ENCODE measurements at places on chromosomes 4 and X.
A peak's percentile ranks its signal among the peaks of the same experiment; 100 is the strongest.

DNA sequence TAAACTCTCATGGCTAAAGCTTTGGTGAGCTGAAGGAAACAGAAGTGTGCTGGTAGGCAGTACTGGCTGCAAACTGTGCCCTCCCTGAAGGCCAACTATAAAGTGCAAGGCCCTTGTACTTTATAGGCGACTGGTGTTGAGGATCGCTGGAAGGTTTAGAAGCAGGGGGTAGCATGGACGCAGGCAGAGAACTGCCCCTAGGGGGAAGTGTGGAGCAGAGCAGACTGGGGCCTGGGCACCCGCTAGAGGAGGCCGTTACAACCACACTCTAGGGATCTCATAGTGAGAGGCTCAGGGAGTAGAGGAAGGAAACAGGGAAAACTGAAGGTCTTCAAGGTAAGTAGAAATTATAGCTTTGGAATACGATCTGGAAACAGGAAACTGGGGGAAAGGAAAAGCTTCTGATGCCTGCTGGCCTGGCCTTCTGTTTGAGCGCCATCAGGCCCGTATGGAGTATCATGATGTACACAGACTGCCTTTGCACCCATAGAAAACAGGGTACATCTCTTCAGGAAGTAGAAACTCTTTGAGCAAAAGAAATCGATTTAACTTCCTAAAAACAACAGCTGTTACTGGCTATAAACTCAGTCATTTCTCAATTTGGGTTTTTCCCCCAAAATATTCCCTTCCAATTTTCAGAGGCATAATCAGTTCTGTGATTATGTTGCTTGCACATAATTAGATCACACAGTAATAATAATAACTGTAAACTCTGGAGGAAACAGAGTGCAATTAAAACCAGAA lies 23.9 kb upstream of the TMSB4X start:
- no peak for DNase-seq

- no peak for DNase-seq
Observed at GRCh38 chrX:9308426-9308825, 156.4 kb upstream of the TBL1X start.

- DNase-seq = no peak
Observed at GRCh38 chr4:3286335-3287175, 6.3 kb upstream of the RGS12 start.

DNA sequence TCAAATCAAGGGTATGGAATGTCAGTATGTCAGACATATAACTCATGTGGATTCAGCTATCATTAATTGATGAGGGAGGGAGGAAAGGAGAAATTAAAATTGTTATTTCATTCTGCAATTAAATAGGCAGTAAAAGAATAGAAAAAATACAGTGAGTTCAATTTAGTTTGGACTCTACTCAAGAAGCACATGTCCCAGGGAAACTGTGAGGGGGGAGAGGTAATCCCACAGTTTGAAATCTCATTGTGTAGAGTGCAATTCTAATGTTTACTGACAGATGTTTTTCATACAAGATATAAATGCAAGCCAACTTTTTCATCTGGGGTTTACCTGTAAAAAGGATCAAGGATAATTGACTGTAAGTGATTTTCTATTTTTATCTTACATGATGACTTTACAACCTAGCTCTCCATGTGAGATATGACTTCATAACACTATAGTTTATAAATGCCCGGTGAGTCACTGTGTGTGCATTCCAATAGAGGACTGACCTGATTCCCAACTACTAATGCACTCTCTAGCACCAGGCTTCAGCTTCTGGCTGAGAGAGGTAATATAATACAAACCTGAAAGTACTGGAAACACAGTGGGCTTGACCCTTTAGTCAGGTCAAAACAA lies 35.2 kb upstream of the SCD5 start:
- DNase-seq = no peak

DNA sequence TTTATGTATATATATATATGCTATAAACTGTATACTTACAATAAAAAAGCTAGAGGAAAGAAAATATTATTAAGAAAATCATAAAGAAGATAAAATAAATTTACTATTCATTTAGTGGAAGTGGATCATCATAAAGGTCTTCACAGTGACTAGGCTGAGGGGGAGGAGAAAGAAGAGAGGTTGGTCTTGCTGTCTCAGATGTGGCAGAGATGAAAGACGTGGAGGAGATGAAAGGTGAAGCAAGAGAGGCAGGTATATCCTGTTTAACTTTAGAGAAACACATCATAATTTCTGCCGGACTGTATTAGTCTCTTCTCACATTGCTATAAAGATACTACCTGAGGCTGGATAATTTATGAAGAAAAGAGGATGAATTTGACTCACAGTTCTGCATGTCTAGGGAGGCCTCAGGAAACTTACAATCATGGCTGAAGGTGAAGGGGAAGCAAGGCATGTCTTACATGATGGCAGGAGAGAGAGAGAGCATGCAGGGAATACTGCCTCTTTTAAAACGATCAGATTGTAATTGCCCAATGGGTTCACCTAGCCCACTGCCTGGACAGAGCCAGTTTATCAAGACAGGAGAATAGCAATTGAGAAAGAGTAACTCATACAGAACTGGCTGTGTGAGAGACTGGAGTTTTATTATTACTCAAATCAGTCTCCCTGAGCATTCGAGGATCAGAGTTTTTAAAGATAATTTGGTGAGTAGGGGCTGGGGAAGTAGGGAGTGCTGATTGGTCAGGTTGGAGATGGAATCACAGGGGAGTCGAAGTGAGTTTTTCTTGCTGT lies 22.1 kb upstream of the RRAGB start:
- DNase-seq = no peak

DNA sequence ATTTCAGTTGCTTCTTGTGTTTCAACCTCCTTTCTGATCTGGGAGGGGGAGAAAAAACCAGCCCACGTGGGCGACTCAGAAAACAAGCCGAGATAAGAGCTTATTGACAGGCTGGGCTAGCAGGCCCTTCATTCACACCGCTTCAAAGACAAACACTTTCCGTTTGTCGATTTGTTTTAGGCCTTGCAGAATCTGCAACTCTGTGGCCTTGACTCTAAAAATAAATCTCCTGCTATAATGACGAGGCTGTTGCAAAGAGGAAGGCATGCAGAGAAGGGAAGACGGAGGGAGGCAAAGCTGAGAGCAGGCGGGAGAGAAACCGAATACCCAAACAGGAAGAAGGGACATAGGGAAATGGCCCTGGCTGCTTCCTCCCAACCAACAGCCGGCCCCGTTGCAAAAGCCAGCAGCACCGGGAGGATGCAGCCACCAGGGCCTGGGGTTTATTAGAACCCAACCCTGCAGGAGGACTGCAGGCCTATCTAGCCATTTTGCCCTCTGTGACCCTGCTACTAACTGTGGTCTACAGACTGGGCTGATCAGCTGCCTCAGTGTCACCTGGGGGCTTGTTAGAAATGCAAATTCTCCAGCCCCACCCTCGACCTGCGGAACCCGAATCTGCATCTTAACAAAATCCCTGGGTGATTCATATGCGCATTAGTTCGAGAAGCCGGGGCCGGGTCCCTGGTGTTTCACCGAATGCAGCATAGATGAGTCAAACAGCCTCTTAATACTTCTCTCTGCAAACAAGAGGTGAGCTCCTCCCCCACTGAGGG lies 325.5 kb downstream of the BCOR start:
- no peak for DNase-seq

- no peak for DNase-seq
Observed at GRCh38 chr4:141731481-141731880, 95.1 kb downstream of the IL15 start.

DNA sequence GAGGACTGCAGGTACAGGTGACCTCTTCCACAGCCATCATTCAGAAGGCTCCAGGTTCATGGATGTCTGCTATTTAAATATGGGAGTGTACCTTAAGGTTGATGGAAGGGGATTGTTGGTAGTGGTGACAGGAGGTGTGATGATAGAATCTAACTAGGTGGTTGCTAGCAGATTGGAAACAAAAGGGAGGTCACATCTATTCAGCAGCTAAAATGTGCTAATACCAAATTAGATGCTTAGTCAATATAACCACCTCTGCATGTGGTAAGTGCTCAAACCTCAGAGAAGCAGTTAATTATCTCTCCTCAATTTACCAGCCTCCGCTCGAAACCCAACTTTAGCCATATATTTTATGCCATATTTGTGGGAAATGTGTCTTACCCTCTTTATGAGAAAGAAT lies 98.7 kb upstream of the CCSER1 start:
- no peak for DNase-seq

GRCh38 chrX:12894074-12895030 lies 12.1 kb upstream of the TLR8 start:
- DNase-seq = no peak

DNA sequence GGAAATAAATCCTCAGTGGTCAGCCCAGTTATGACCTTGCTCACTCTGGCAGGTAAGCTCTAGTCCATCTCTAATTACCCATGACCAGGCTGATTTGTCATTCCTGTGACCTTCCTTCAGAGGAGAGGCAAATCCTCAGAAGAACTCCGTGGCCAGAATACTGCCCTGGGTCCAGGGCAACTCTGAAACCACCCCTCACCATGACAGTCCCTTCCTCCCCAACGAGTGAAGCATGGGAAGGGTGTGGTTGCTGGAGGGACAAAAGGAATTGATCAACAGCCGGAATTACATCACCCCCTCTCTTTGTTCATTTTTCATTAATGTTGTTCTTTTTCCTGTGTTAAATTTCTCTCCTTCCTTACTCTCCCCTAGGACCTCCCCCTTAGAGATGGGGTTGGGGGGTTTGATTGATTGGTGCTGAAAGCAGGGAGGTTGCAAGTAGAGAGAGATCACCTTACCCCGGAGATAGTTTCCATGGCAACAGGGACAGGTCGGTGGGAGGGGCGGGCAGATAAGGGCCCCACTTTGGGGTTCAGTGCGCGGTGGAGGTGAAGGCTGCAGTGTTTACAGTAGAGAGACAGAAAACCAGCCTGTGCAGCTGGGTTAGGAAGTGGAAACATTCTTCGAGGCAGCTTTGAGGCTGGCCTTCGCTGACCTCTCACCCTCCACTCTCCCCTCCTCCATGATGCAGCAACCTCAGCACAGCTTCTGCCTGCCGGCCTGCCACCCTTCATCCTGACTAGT lies 647.4 kb downstream of the BCOR start:
- no peak for DNase-seq

DNA sequence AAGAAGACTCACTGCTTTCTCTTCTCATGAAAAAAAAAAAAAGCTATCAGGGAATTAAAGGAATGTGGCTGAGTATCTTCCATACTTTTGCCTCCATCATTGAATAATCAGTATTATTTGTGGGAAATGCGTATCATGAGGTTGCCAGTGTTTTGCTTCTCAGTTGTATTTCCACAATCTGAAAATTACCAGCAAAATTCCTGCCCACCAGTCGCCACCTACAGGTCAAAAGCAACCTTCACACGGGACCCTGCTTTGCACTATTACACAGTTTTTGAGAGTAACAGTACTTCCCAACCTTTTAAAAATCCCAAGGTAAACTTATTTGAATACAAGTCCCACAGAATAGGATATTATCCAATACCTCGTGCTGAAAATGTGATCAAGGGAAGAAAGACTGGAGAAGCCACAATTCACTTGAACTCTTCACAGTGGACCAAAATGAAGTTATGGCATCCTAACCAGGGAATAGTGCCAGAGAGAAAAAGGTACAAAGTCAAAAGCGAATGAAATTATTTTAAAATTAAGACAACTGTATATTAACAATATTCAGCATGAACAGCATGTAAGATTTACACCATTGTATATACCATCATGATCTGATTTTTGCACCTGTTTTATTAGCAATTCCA lies 30.4 kb downstream of the PGRMC1 start:
- DNase-seq = no peak

GRCh38 chr4:133452678-133453077 lies 303.6 kb downstream of the PCDH10 start:
- DNase-seq = no peak

DNA sequence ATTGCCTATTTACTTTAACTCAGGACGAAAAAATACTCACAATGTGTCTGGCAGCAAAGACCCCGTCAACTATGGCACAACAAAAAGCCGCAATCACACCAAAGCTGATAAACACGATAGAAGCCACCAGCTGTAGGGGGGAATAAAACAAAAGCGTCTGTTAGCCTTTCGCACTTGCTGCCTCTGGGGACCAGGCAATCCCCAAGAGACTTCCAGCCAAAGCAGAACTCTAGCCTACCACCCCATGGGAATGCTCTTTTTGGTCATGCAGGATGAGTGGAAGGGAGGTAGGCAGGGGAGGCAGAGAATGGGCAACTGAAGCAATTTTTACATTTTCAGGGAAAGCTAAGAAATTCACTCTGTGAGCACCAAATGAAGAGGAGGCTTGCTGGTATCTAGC lies 20.1 kb downstream of the TMEM255A start:
- no peak for DNase-seq

- peak; percentile 35 for DNase-seq
Observed at GRCh38 chrX:74343343-74344279, 39.6 kb downstream of the ZCCHC13 start.
